Urinary bladder (tissue), 4 donors: ENCODE measurements at places on chromosomes 16 and 17. TPM values are rescaled to one million over a fixed set of nuclear protein-coding genes. Genes with fewer than 3 reads are reported as not detected.

NCOR1 gene
- polyA plus RNA-seq = 45.5 TPM

CLDN6 gene
- not detected for polyA plus RNA-seq

NME3 gene
- 121 TPM for polyA plus RNA-seq

PRSS33 gene
- not detected for polyA plus RNA-seq

TMEM235 gene
- polyA plus RNA-seq = not detected

CHD9NB gene
- 1.4 TPM for polyA plus RNA-seq

TPSD1 gene
- 2.1 TPM for polyA plus RNA-seq

KRT23 gene
- 0.87 TPM for polyA plus RNA-seq

RNF112 gene
- 17.4 TPM for polyA plus RNA-seq

MYO15B gene
- 78.1 TPM for polyA plus RNA-seq

KCTD11 gene
- polyA plus RNA-seq = 19.3 TPM

RTN4RL1 gene
- polyA plus RNA-seq = 4.5 TPM

CLEC16A gene
- polyA plus RNA-seq = 10.9 TPM

TMEM238L gene
- 1.8 TPM for polyA plus RNA-seq

CHST5 gene
- 0.09 TPM for polyA plus RNA-seq

GRCh38 chr17:78558989-78559388, 18.2 kb downstream of the DNAH17 start:
- DNase-seq = no peak

GRCh38 chr16:3328643-3329042, 23.3 kb downstream of the ZNF75A start:
- no peak for DNase-seq

- DNase-seq = no peak
Measured at GRCh38 chr17:73231395-73231794, 30.3 kb downstream of the CPSF4L start.

GRCh38 chr16:75028544-75029135, 29.8 kb downstream of the ZNRF1 start:
- DNase-seq = no peak

GRCh38 chr16:29708917-29709600, 30.1 kb downstream of the QPRT start:
- no peak for DNase-seq

GRCh38 chr17:21843318-21843865, 151.1 kb downstream of the KCNJ18 start:
- DNase-seq = no peak

DNA sequence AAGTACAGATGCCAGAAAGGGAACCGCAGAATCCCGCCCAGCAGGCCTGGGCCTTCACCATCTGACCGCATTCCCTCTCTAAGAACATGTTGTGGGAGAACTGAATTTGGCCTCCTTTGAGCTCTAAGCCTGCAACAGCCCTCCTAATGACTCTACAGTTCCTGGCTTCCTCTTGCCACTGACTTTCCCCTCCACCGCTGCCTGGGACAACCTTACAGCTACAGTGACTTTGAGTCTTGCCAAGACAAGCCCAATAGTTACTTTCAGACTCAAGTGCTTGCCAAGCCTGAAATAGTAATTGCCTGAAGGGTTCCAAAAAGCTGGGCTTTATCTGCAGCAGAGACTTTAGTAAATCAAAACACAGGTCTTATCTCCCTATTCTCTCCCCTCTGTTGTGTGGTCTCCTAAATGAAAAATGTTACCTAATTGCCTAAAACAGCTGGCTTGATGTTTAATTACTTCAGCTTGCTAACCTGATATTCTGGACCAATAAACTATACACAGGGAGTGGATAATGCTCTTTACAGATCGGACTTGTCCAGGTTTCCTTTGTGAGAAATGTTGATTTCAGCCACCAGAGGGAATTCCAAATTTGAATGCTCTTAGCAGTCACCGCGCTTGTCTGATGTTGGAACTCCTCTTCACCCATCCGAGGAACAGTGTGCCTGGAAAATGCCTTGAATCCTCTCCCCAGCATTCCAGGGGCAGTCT, 85.1 kb upstream of the TBX2 start:
- peak; percentile 90 for DNase-seq

- no peak for DNase-seq
Measured at GRCh38 chr16:47377154-47377553, 83.7 kb downstream of the ITFG1 start.

DNA sequence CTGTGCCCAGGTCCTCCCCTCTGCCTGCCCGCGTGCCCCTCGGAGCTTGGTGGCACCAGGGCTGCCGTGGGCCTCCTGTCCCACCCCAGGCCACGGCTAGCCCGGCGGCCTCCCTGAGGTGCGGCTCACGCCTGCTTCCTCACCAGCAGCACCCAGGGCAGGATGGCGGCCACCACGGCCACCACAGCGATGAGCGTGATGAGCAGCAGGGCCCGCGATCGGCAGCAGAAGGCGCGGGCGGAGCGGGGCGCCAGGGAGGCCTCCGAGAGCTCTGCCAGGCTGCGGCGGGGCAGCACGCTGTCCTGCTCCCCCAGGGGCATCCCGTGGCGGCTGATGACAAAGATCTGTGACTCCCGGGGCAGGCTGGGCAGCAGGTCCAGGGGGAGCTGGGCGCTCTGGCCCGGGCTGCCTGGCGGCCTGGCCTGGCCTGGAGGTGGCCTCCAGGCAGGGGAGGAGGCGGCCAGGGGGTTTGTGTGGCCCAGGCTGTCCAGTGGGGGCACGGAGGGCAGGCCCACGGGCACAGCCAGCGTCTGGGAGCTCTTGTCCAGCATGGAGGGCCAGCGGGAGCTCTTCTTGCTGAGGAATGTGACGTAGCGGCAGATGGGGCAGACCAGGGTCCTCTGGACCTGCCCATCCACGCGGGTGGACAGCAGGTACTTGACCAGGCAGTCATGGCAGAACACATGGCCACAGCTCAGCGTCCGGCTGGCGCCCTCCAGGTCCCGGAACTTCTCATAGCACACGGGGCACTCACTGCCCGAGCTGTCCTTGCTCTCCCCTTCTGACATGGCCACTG, 4.8 kb downstream of the RNF222 start:
- no peak for DNase-seq

GRCh38 chr16:11681556-11681955, 13.3 kb downstream of the SNN start:
- no peak for DNase-seq

DNA sequence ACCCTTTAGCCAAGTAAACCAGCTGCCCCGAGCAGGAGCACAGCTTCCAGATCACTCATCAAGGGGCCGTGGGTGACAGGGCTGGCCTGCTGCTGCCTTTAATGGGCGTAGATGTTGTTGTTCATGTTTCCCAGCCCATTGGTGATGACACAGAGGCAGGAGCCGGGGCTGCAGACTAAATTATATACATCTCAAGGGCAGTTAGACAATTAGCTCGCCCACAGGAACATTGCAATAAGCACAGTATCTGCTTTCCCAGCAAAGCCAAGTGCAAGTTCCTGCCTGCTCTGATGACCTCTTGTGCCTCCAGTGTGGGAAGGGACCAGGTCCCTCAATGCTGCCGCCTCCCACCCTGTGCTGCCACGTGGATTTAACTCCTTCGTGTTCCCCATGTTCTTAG, 485.8 kb downstream of the MAF start:
- no peak for DNase-seq

DNA sequence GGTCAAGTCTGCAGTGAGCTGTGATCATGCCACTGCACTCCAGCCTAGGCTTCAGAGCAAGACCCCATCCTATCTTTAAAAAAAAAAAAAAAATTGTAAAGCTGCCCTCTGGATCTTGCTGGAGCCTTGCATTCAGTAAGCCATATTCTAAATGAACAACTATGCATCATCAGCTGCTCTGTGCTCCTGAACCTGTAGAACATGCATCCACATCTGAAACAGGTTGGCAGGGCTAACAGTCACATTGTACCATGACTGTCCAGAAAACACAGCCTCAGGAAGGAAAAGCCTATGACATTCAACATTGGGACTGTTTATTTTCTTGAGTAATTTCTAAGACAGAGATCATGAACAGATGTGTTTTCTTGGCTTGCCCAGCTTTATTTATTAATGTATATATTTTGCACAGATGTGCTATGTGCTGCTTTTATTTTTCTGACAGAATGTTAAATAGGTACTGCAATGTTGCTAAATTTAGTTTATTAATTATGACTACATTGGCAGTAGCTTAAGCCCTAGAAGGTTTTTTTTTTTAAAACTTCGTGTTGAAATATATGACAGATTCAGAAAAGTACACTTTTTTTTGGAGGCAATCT, 19.8 kb downstream of the ACSF2 start:
- DNase-seq = no peak

- DNase-seq = no peak
Measured at GRCh38 chr17:74274060-74274708, at the start of gene DNAI2. TSS of gene DNAI2 (plus strand) at chr17:74274234. CDS start at chr17:74281818, 7,584 bp downstream.

DNA sequence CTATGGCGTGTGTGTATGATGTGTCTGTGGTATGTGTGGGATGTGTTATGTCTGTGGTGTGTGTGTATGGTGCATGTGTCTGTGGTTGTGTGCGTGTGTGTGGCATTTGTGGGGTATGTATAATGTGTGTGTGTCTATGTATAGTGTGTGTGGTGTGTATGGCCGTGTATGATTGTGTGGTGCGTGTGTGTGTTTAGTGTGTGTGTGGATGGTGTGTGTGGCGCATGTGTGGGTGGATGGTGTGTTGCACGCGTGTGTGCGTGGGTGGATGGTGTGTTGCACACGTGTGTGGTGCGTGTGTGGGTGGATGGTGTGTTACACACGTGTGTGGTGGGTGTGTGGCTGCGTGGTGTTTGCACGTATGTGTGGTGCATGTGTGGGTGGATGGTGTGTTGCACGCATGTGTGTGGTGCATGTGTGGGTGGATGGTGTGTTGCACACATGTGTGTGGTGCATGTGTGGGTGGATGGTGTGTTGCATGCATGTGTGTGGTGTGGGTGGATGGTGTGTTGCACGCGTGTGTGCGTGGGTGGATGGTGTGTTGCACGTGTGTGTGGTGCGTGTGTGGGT, 5.6 kb upstream of the SLC38A10 start:
- no peak for DNase-seq

DNA sequence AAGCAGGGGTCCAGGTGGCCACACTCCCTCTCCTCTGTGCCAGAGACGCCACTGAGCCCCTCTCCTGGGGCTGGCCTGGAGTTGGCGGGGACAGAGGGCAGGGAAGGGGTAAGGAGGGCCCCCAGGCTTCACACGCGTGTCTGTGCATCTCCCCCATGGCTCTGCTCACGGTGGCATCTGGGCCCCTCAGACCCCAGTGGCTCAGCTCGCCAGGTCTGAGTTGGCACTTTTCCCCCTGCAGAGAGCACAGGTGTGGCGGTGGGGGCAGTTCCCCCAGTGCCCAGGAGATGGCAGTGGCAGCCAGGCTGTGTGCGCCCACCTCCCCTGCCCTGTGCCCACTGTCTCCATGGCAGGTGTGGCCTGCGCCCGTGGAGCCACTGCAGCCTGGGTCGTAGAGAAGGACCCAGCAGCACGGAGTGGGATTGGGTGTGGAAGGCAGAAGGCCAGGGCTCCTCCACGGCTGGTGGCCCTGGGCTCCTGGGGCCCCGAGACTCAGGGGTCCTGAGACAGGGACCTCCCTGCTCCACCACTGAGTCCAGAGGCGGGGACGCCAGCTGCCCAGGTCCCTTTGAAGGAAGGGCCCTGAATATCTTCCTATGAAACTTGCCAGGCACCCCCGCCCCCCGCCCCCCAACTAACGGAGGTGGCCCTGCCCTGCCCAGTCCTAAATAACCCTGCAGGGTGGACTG, 4.3 kb upstream of the APRT start:
- no peak for DNase-seq

- no peak for DNase-seq
Measured at GRCh38 chr16:50282010-50282538, 15.7 kb downstream of the ADCY7 start.

DNA sequence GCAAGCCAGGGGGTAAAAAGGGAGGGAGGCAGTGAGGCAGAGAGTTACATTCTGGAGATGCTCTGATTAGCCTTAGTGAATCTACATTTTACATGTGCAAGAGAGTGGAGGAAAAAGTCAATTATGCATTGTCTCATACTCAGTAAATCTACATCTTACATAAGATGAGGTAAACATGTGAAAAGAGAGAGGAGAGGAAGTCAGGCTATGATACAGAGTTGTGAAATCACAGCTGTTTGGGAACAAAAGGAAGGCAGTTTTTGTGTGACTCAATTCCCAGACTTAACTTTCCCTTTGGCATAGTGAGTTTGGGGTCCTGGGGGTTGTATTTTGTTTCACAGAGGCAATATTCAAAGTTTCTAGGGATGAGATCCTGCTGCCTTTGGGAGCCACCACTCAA, 67.8 kb downstream of the GP2 start:
- no peak for DNase-seq

DNA sequence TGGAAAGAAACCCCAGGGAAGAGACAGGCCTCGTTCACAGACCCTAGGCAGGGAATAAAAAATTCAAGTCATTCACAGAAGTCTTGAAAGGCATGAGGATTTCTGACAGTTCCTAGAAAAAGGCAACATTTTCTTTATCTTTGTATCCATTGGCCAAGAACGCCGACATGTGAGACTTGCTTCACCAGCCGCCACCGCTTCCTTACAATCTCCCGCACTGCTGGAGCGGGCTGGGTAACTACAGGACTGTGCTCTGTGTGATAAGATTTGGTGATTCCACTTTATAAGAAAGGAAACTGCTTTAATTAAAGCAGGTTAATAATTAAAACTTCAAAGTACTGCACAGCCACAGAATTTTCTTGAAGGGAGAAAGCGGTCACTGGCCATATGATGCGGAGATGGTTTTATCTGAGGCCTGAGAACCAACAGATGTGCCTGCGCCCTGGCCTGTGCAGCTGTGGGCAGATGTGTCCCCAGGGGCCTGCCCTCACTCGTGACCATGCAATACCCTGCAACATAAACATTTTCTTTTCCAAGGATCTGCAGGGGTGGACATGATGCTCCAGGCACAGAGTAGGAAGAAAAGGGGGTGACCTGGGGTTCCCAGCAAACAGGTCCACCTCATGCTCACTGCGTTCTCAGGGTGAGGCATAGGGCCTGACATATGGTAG, 13.0 kb upstream of the LGALS3BP start:
- no peak for DNase-seq

DNA sequence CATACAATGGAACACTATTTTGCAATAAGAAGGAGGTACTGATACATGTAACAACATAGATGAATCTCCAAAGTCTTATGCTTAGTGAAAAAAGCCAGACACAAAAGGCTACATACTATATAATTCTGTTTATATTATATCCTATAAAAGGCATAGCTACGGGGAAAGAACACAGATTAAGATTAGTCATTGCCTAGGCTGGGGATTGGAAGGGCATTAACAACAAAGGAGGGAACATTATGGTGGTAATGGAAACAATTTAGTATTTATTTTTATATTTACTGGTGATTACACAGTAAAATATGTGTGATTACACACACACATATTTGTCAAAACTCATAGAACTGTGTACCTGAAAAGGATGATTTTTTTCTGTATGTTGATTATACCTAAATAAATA, 278.1 kb downstream of the ZFHX3 start:
- DNase-seq = no peak

- no peak for DNase-seq
Measured at GRCh38 chr17:81466564-81467472, 45.8 kb downstream of the ACTG1 start.

DNA sequence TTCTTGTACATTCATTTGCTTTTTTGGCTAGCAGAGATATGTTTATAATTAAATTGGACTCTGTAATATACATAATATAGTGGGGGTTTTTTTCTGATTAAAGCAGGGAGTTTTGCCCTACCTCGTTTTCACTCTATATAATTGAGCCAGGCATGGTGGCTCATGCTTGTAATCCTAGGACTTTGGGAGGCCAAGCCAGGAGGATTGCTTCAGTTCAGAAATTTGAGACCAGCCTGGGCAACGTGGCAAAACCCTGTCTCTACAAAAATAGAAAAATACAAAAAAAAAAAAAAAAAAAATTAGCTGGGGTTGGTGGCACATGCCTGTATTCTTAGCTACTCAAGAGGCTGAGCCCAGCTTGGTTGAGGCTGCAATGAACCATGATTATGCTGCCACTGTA, 42.2 kb downstream of the PAFAH1B1 start:
- no peak for DNase-seq

- no peak for DNase-seq
Measured at GRCh38 chr16:22721511-22722100, 92.4 kb upstream of the HS3ST2 start.
